NCI-H1105 (cell line): ENCODE measurements at places on chromosomes 7 and 10.

DNA sequence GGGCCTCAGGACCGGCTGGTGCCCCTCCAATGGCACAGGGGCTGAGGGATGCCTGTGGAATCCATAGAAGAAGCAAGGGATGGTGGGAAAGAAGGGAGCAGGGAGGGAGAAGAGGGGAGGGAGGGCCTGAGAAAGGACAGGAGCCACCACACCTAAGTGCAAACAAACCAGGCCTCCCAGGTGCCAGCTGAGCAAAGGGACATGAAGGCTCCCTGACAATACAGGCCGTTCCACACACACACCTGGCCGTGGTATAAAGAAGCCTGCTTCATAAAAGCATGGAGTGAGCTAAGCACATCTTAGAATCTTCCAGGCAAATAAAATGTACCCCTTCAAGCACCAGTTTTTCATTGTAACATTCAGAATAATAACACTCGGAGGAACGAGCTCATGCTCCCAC is 54.0 kb downstream of the OAT start:
- DNase-seq: no peak

GRCh38 chr7:82359426-82359825 is 84.2 kb downstream of the CACNA2D1 start:
- DNase-seq: no peak

- no peak for DNase-seq
Measured at GRCh38 chr7:99314504-99314903, 11.2 kb upstream of the ARPC1A start.

- DNase-seq: no peak
Measured at GRCh38 chr7:129801882-129802281, 150.9 kb downstream of the UBE2H start.

- no peak for DNase-seq
Measured at GRCh38 chr7:53904355-53904754, 637.8 kb upstream of the VSTM2A start.

DNA sequence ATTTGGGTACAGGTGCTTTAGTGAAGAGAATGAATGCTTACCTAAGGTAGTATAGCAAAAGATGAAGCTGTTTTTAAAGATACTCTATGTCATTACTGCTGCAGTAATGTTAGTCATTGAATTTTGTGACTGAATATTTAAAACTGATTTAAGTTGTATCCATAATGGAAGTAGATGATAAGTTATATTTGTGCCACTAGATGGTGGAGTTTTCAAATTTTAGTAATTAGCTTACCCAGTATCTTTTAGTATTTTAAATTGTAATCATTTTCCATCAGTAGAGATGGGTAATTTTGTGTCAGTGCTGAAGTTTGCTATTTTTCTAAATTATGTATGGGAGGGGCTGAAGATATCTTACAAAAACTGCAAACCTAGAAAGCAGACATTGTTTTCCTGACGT is 25.2 kb downstream of the HBP1 start:
- DNase-seq: no peak

GRCh38 chr7:6917258-6917657 is 91.2 kb upstream of the CCZ1B start:
- DNase-seq: peak; percentile 75

GRCh38 chr10:44143556-44143955 is 241.3 kb downstream of the CXCL12 start:
- DNase-seq: no peak

- DNase-seq: no peak
Measured at GRCh38 chr7:137669706-137670105, 177.1 kb downstream of the DGKI start.

DNA sequence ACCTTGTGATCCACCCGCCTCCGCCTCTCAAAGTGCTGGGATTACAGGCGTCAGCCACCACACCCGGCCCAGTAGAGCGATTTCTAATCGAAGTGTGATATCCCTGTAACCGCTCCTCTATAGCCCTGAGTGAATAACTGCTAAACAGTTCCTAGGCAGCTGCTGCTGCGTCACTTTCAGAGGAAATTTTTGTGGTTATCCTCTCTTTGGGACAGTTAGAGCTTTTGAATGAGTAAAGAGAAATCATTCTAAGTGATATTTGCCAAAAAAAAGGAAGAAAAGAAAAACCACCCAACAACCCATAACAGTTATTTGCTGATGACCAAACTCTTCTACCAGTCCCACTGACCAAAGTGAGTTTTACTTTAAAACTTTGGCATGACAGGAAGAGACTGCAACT is 59.9 kb downstream of the MKX start:
- no peak for DNase-seq

- no peak for DNase-seq
Measured at GRCh38 chr10:437698-438490, 251.6 kb downstream of the DIP2C start.

DNA sequence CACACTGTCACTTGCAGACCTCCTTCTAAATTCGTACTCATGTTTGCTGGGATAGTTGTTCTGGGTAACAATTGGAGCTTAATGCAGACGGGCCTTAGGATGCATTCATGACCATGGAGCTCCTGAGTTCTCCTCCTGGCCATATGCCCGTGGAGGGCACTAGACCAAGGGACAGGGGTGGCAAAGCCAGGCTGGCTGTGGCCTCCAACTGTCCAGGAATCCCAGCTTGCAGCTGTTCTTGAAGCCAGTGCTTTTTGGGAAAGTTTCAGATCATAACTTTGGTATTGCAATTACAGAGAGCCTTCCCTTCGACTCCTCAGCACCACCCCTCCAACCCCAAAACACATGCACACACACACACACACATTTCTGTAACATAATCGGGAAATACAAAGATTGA is 30.6 kb downstream of the ANTXRL start:
- no peak for DNase-seq

- DNase-seq: no peak
Measured at GRCh38 chr10:90612276-90612675, 245.6 kb downstream of the HTR7 start.

DNA sequence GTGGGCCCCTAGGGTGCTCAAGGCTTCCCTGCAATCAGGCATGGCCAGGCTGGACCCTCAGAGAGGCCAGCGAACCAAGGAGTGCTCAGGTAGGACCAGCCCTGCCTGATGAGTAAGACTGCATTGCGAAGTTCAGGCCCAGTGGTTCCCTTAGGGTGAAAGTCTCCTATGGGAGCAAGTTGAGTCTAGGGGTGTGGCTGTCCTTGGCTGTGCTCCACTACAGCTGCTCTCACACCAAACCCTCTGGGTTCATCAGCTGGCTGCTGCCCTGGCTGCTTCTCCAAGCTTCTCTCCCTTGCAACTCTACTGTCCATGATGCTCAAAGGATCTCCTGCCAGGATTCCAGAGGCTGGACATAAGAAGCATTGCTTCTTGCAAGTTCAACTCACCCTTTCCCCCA is 18.7 kb downstream of the FAM25A start:
- DNase-seq: no peak
